Stimulated activated CD4-positive, alpha-beta T cell treated with anti-CD3 and anti-CD28 coated beads, Interleukin-1b, Interleukin-23, amount 100 ng/mL, for 1 hour (primary cell): ENCODE measurements at places on chromosomes 1 and 21.

- DNase-seq: no peak
These were observed 348.7 kb downstream of the HLX start for GRCh38 chr1:221227872-221228337.

GRCh38 chr1:221241157-221241556 lies 361.9 kb downstream of the HLX start:
- DNase-seq: no peak

- DNase-seq: no peak
These were observed 59.9 kb upstream of the QSOX1 start for GRCh38 chr1:180094705-180095295.

DNA sequence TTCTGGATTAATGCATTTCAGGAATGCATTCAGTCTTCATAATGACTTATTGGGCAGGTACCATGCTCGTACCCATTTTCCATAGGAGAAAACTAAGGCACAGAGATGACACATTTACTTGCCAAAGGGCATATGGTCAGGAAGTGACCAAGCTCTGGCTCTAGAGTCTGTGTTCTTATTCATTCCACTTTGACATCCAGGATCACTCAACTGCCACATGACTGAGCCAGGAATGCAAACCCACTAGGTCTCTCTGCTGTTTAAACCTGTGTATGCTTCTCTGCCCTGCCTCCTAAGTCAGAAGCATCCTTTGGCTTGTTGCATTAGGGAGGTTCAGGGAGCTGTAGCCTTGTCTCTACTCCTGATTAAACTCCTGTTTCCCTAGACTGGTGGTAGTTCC lies 7.5 kb downstream of the KAZN start:
- no peak for DNase-seq

- DNase-seq: no peak
These were observed 266.6 kb upstream of the C1orf174 start for GRCh38 chr1:4166713-4167112.

DNA sequence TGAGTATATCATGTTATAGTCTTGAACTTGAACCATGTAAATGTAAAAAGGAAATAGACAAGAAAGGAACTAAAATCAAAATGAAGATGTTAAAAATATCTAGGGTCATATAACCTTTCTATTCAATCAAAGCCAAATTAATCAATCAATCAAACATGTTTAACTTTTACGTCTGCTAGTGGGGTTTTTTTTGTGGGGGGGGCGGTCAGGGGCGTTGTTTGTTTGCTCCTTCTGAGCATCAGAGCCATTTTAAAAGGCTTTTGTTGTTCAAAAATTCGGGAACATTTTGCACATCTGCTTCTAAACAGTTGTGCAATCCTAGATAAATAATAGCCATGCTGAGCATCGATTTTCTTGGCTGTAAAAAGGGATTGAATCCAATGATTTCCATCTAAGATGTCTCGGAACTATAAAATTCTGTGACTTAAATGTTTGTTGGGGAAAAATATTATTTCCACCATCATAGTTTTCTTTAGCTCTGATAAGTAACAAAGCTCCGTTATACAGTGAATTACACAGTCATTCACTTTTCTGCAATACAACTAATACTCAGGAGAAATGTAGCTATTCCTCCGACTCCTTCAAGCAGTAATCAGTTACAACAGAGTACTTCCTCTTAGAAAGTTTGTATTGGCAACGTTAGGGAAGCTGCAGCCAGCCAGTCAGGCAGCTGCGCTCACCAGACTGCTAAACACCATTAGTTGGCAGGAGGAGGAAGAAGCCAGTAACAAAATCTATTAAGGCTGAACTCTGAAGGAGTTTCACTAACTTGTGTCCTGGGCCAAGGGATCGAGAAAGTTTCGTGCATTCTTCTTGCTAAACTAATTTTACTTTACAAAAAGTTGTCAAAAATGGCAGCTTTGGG lies 2.2 kb downstream of the SPATA6 start:
- DNase-seq: no peak

GRCh38 chr1:17470021-17470799 lies 30.7 kb upstream of the RCC2 start:
- no peak for DNase-seq

- no peak for DNase-seq
These were observed 5.2 kb downstream of the GPR25 start for GRCh38 chr1:200877839-200878551.

DNA sequence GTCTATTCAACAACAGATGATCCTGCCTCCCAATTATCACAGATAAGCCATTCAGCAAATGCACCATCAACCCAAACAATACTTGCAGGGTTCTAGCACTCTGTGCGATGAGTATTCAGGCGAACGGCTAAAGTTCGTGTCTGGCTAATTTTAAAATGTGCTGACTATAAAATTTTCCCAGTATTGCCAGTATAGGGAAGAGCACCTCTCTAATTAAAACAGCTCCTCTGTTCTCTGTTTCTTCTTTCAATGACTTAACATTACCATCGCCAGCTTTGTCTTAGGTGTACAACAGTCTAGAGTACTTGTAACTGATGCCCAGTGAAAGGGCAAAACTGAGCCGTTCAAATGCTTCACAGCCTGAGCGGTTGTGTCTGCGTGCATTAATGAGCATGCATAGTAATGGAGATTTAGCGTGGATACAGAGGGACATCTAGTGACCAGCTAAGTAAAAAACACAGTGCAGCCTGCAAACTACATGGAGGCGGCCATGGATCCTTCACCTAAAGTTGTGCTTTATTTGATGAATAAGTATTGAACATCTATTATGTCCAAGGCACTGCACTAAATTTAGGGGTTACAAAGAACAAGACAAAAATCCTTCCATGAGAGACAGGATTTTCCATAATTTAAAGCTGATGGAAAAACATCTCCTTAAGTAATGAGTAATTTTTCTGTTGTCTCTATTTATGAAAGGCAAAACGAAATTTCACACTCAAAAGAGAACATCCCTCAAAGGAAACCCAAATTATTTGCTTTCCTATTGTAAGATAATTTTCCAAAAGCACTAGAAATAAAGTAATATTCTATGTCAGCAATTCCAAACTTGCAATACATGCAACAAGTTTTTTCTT lies 120.0 kb downstream of the SETD4 start:
- DNase-seq: no peak

GRCh38 chr1:236348071-236348470 lies 46.0 kb upstream of the EDARADD start:
- DNase-seq: no peak

DNA sequence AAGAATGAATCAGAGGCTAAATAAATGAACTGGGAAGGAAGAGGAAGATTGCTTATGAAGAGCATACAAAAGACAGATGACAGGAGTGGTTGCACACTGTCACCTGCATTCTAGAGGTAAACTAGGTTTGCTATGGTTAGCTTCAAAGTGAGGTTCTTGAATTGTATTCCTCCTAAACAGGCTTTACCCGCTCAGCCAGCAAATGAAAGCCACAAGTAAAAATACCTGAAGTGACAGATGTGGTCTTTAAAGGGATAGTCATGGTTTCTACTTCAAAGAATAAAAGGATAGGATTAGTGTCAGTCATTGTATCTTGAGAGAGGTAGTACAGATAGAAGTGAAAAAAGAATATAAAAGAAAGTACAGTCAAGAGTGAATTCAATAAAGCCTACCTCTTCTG lies 32.4 kb upstream of the PRDX6 start:
- no peak for DNase-seq

- no peak for DNase-seq
These were observed 120.3 kb upstream of the VAMP3 start for GRCh38 chr1:7650801-7651200.

DNA sequence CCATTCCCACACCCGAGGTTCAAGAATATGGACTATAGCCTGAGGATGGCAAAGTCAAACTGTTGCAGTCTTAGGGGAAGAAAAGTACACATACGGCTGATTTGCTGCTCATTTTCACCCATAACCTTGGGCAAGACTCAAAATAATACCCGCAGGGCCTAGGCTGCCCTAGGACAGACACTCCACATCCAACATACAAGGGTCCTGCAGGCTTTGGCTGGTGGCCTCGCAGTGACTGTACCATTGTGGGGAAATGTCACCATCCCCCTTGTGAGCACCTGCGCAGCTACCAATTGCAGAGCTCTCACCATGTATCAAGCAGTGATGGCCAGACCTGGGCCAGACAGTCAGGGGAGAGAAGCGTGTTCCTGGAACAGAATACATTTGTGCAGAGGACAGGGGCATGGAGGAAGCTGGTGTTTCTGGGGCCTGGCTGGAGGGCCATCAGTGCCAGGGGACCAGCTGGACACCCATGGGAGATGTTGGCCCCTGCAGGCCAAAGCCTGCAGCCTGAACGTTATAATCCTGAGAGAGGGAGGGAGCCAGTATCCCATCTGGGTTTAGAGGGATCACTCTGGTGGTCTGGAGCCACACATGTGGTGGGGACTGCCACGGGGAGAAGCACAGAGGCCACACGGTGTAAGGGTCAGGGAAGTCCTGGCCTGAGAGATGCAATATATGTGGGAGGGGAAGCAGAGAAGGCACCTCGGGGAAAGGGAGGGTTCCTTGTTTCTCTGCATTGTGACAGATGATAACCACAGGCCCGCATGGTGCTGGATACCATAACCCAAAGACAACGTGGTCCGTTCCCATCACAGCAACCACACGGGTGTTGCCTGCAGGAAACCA lies 101.2 kb downstream of the GLIS1 start:
- DNase-seq: no peak

DNA sequence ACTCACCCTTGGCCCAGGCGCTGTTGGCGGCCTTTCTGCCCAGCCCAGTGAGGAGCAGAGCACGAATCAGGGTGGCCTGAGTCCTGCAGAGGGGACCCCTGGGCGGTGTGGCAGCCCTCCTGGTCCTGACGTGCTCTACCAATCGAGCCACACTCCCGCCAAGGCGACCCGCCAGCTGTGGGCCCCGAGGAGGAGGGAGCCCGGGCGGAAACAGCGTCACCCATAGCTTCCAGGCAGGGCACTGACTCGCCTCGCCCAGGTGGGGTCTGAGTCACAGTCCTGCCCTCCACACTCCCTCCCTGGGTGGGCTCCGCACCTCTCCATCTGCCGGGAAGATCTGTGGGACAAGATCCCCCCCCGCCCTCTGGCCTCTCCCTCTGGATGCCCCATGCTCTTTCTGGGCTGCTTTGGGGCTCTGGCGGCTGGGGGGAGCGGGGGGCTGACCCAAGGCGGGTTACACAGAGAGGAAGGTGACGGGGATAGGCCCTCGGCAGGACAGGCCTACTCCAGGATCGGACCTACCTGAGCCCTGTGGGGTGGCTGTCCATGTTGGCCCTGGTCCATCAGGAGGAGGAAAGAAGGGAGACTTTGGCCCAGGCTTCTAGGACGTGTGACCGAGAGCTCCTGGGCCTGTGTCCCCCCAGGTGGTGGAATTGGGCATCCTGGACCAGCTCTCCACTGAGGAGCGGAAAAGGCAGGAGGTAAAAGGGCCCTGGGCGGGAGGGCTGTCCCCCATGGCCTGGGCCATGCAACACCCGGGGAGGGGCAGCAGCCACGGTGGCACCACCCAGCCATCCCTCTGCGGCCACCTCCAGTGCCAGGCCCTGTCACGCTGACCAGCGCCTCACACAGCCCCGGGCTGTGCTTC lies 14.0 kb downstream of the ARHGEF16 start:
- DNase-seq: no peak

DNA sequence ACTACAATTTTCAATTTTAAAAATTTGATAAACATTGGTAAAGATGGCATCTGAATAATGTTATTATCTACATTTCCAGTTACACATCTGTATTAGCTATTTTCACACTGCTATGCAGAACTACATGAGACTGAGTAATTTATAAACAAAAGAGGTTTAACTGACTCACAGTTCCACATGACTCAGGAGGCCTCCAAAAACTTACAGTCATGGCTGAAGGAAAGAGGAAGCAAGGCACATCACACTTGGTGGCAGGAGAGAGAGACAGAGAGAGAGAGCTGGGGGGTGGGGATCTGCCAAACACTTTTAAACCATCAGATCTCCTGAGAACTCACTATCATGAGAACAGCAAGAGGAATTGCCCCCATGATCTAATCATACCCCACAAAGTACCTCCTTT lies 850.0 kb downstream of the LTN1 start:
- DNase-seq: no peak

DNA sequence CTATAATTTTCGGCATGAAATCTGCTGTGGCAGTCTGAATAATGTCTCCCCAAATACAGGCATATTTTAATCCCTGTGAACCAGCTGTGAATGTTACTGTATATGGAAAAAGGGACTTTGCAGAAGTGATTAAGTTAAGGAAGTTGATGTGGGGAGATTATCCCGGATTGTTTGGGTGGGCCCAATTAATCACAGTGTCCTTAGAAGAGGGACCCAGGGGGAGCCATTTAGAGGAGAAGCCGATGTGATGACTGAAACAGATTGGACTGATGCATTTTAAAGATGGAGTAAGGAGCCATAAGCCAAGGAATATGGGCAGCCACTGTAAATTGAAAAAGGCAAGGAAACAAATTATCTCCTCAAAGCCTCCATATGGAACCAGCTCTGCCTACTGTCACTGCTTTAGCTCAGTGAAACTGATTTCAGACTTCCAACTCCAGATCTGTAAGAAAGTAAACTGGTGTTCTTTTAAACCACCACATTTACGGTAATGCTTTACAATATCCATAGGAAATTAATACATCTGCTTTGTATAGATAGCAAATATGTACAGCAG lies 61.1 kb upstream of the GPR88 start:
- no peak for DNase-seq

- no peak for DNase-seq
These were observed 5.4 kb downstream of the TRIM62 start for GRCh38 chr1:33176362-33176850.

DNA sequence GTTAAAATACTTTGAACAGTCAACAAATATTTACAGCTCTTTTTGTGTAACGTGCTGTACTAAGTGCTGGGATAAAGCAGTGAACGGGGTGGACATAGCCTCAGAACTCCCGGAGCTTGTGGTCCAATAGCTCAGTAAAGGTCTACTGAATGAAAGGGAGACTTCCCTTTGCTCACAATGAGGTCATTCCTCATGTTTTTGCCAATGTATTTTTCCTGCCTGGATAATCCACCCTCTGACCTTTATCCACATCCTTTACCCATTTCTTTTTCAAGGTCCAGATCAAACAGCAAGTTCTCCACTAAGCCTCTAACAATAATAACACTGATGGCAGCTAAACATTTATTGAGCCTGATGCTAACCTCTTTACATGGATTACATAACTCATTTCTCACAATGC lies 55.9 kb downstream of the LEPR start:
- DNase-seq: no peak

GRCh38 chr1:109151146-109151990 lies 37.5 kb downstream of the ELAPOR1 start:
- no peak for DNase-seq

- no peak for DNase-seq
These were observed 67.7 kb upstream of the C1orf87 start for GRCh38 chr1:60141276-60141675.

GRCh38 chr21:36320421-36321324 lies 676 bp downstream of the MORC3 start:
- DNase-seq: no peak

DNA sequence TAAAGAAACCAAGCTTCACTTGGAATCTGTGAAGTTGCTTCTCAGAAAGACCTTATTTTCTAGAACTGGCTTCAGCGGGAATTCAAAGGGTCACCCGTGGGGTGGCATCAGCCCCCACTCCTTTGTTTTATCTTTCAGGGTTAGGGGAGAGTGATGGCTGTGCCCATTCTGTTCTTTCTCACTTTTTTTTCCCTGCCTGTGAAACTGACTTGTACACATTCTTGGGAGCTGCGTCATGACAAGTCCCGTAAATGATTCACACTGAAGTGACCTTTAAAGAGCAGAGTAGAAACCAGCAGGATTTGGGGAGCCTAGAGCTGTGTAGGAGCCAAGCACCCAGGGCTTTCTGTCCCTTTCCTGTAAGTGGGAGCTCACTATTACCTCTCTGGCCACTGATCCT lies 43.8 kb downstream of the SLC44A3 start:
- no peak for DNase-seq

- DNase-seq: no peak
These were observed 49.6 kb downstream of the OSBPL9 start for GRCh38 chr1:51666478-51666877.
